Psoas muscle (tissue), 8 donors: ENCODE measurements at places on chromosomes 2 and 18. TPM values are rescaled to one million over a fixed set of nuclear protein-coding genes. Genes with fewer than 3 reads are reported as not detected.

GALNT5 gene
- polyA plus RNA-seq: not detected

PSMA8 gene
- polyA plus RNA-seq: not detected

RAB17 gene
- 0.52 TPM for polyA plus RNA-seq

SH2D6 gene
- polyA plus RNA-seq: 0.77 TPM

APOB gene
- 0.03 TPM for polyA plus RNA-seq

HOXD12 gene
- polyA plus RNA-seq: not detected

SLC30A3 gene
- polyA plus RNA-seq: 0.09 TPM

CAPN14 gene
- 0.03 TPM for polyA plus RNA-seq

MBD1 gene
- 33.5 TPM for polyA plus RNA-seq

IL36RN gene
- polyA plus RNA-seq: not detected

EPHA4 gene
- 1.3 TPM for polyA plus RNA-seq

FMNL2 gene
- 6.6 TPM for polyA plus RNA-seq

MAP3K19 gene
- not detected for polyA plus RNA-seq

CCDC150 gene
- polyA plus RNA-seq: 0.13 TPM

MRO gene
- 0.53 TPM for polyA plus RNA-seq

UBXN4 gene
- polyA plus RNA-seq: 37.3 TPM

LRATD1 gene
- polyA plus RNA-seq: 0.28 TPM

NT5DC4 gene
- not detected for polyA plus RNA-seq

SLC8A1 gene
- polyA plus RNA-seq: 0.20 TPM

C2orf92 gene
- 0.98 TPM for polyA plus RNA-seq

SLC66A2 gene
- polyA plus RNA-seq: 79.3 TPM

MRPL30 gene
- polyA plus RNA-seq: 20.3 TPM

CCDC68 gene
- polyA plus RNA-seq: 1.3 TPM

SCN7A gene
- 2.0 TPM for polyA plus RNA-seq

PRLH gene
- not detected for polyA plus RNA-seq

POTEI gene
- not detected for polyA plus RNA-seq

OR6B2 gene
- polyA plus RNA-seq: not detected

SCN1A gene
- polyA plus RNA-seq: 0.01 TPM

WIPF1 gene
- 3.4 TPM for polyA plus RNA-seq

TMEM17 gene
- polyA plus RNA-seq: 1.1 TPM

HIBCH gene
- polyA plus RNA-seq: 17.3 TPM

NAT8 gene
- polyA plus RNA-seq: not detected
